ENCODE measurements at places on chromosomes 7 and 10.

GRCh38 chr7:2825559-2826227 lies 18.4 kb downstream of the GNA12 start:
- no peak for ATAC-seq

- ATAC-seq: no peak
These were observed 31.3 kb upstream of the ITGA8 start for GRCh38 chr10:15751046-15751445.

GRCh38 chr7:36765605-36766004 lies 41.3 kb upstream of the AOAH start:
- no peak for ATAC-seq

- ATAC-seq: peak; percentile 48
These were observed 35.4 kb downstream of the C7orf25 start for GRCh38 chr7:42876182-42877068.

Data from activated CD4-positive, CD25-positive, alpha-beta regulatory T cell treated with anti-CD3 and anti-CD28 coated beads, Interleukin-2, amount 50 U/mL, for 24 hours (primary cell).